Naive B cell (primary cell): ENCODE measurements at places on chromosomes 7 and 10. TPM values are rescaled to one million over a fixed set of nuclear protein-coding genes. Genes with fewer than 3 reads are reported as not detected.

Gene RADIL
- not detected for polyA plus RNA-seq

Gene HOXA5
- not detected for polyA plus RNA-seq

- H3K27me3 ChIP-seq = no peaks in the 10 kb centered on the region
- peaks cover 3% of the 10 kb centered on the region for H3K36me3 ChIP-seq
These were observed 95.0 kb downstream of the PON1 start for GRCh38 chr7:95229301-95229700.

- peaks cover 6% of the 10 kb centered on the region for H3K4me1 ChIP-seq
- H3K27me3 ChIP-seq = no peaks in the 10 kb centered on the region
- H3K4me3 ChIP-seq = no peak overlapping the region
- H3K36me3 ChIP-seq = peaks cover 9% of the 10 kb centered on the region
- DNase-seq = no peak
These were observed 17.3 kb downstream of the NFE2L3 start for GRCh38 chr7:26169271-26169670.

DNA sequence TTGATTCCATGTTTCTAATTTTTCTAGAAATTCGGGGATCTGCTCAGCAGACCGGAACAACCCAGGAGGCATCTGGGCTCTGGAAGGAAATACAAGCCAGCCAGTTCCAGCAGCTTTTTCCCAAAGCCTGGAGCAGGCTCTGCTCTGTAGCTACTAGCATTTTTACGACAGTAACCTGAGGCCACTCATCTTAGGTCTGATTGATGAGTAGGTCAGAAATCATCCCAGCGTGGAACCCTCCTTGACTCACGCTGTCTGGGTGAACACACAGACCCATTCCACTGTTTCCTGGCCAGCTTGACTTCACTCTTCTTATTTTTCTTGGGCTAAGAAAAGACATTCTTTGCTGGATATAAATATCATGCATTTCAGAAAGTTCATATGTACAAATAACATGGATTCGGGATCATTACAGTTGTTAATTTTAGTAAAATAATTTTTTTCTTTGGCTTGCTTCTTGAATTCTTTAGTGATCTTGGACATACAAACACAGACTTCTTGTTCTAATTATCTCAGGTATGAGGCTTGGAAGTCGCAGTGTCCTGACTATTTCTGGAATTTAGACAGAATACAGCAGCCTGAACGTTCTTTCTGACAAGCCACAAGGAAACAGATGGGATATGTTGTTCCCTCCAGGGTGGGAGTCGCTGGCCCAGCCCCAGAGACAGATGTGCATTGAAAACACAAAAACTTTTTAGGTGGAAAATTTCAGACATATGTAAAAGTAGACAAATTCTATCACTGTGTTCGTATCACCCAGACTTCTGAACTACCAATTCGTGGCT, 54.6 kb upstream of the PITRM1 start:
- DNase-seq = no peak
- H3K4me1 ChIP-seq = no peaks in the 10 kb centered on the region
- H3K36me3 ChIP-seq = no peaks in the 10 kb centered on the region
- peaks cover 8% of the 10 kb centered on the region for H3K27me3 ChIP-seq
- H3K4me3 ChIP-seq = no peak overlapping the region
